Fibroblast of the aortic adventitia (primary cell): ENCODE measurements at places on chromosomes 6 and 20. TPM values are rescaled to one million over a fixed set of nuclear protein-coding genes. Genes with fewer than 3 reads are reported as not detected.

WFDC12 gene
- not detected in 2 replicates for total RNA-seq

C6orf15 gene
- total RNA-seq: not detected in 2 replicates

CNR1 gene
- not detected in 2 replicates for total RNA-seq

PACSIN1 gene
- total RNA-seq: not detected in 2 replicates

CD109 gene
- total RNA-seq: 39.2 and 170 TPM in 2 replicates
